Caudate nucleus (tissue), 63 donors: ENCODE measurements at places on chromosomes 7 and 10.

DNA sequence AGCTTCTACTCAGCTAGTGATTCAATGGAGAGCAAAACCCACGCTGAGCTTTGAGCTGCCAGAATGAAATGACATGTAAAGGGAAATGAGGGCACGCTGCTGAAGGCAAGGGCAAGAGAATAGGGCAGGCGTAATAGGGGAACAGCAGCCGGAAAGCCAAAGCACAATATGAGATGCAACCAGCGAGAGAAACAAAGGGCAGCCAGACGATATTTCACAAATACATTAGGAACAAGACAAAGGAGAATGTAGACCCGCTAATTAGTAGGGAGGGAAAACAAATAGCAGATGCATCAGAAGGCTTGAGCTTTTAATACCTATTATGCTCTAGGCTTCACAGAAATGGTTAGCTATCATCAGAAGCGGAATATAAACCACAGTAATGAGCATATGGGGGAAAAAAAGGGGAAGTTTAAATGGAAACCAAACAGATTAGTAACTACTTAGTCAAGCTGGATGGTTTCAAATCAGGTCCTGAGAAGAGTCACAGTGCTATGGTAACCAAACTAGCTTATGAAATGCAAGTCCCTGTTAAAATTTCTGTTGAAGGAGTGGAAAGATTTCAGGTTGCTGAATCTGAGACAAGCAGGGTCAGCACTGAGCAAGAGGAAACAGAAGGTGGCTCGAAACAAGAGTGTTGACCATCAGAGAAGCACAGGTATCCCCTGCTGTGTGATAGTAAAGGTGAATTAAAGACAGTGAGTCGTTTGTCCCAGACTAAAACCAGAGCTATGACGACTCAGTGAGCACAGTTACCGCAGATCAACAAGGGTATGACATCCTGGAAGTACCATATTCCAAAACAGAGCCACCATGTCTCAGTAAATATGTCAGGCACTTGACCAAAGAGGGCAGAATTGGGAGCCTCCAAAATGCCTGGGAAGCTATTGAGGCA, 496.9 kb upstream of the CELF2 start:
- DNase-seq: peak; percentile 57

DNA sequence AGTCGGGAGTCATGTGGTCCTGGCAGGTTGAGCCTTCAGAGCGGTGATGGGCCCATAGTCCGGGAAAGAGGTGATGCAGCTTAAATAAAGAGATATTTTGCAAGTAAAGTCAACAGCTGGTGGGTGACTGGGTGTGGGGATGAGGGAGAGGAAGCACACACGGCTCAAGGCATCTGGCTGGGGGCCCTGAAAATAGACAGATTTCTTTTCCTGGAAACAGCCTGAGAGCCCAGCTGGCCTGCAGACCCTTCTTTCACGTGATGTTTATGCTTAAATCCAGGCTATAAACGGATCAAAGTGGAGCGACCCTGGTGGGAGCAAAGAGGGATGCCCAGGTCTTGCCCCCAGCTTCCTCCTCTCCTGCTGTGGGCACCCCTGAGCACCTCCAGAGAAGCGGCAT, 149.1 kb downstream of the TEX36 start:
- DNase-seq: no peak

DNA sequence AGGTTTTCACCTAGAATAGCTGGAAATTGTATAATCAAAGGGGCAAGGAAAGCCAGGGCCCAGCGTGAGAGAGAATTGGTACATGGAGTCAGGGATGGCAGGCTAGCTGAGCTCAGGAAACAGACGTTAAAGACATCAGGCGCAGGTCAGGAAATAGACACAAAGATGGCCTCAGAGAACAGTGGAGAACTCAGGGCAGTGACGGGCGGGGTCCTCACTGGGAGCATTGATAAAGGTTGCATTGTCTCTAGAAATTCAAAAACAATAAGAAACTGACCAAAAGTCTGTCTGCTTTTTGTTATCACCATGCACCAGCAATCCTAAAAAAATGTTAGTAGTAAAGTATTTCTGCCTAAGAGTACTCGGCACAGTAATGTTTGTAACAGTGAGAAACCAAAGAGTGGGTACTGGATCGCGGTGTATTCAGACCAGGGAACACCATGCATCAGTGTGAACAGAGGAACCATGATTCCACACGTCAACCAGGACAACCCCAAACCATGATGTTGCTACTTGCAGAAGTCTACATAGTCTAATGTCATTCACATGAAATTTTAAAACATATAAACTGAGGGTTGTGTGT, 81.9 kb upstream of the AUTS2 start:
- DNase-seq: no peak

GRCh38 chr7:30038196-30038980, 10.2 kb downstream of the PLEKHA8 start:
- no peak for DNase-seq

DNA sequence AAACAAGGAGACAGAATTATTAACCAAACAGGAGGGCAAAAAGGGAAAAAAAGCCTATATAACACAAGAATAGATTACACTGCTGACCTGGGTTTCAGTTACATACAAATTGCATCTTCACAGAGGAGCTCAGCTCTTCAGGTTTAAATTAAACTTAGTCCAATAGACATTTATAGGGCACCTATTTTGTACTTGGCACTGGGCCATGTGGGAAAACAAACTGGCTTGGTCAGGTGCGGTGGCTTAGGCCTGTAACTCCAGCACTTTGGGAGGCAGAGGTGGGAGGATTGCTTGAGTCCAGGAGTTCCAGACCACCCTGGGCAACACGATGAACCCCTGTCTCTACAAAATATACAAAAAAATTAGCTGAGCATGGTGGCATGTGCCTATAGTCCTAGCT, 62.3 kb upstream of the CCDC6 start:
- DNase-seq: no peak

- no peak for DNase-seq
Measured at GRCh38 chr10:114327537-114328440, 76.5 kb downstream of the AFAP1L2 start.

- no peak for DNase-seq
Measured at GRCh38 chr7:84982199-84982598, 204.7 kb downstream of the SEMA3D start.

GRCh38 chr10:96450529-96451207, 63.1 kb downstream of the TLL2 start:
- DNase-seq: no peak

DNA sequence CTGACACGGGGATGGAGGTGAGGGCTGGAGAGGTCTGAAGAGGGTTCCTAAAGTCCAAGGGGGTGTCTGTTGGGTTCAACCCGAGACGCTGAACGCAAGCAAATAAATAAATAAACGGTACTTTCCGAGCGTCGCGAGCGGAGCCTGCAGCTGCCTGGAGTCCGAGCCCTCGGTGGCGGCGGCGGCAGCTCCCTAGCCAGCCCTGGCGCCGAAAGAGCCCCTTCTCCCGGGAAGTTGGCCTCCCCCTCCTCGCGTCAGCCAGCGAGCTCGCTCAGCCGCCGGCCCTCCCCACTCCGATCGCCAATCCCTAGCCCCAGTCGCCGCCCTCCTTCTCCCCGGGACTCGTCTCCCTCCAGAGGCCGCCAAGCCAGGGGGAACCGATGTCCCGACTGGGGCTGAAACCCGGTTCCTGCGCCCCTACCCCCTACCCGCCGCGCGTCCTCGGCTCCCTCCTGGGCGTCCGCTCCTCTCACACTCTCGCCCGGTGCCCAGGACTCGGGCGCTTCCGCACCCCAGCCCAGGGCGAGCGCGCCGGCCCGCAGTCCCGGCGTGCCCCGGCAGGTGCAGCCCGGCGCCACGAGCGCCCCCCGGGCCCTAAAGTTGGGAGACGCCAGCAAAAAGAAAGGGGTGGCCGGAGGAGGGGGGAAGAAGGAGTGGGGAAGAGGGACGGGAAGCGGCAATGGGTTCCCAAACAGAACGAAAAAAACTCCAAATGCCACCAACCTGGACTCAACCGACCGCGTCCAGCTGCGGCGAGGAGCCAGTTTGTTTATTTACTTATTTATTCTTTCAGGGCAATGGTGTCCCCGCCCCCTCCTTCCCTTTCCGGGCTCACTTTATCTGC, at the start of gene GFRA1:
Gene GFRA1 (minus strand): TSS at position 767 of the 844 bp plus-strand sequence. CDS start 1,177 bp downstream, outside the sequence.
- DNase-seq: no peak

GRCh38 chr10:6490614-6491013, 89.5 kb downstream of the PRKCQ start:
- no peak for DNase-seq

DNA sequence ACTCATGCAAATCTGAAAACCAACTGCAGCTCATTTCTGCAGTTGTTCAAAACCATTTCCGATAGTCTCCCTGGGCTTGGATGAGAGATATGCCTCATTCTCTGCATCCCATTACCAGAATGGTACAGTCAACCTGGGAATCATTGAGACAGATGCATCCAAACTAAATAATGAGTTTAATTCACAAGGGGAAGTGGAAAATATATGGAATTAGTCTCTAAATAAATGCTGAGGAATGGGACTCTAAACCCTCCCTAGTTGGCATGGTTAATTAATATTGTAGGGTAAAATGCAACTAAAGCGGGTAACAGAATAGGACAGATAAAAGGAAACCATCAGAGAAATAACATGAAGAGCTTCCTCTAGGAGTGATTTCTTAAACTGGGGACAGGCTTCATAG, 118.9 kb downstream of the AMPH start:
- no peak for DNase-seq

- DNase-seq: no peak
Measured at GRCh38 chr10:3056280-3057037, 10.9 kb upstream of the PFKP start.

- DNase-seq: no peak
Measured at GRCh38 chr10:103282961-103283360, 6.0 kb downstream of the INA start.

DNA sequence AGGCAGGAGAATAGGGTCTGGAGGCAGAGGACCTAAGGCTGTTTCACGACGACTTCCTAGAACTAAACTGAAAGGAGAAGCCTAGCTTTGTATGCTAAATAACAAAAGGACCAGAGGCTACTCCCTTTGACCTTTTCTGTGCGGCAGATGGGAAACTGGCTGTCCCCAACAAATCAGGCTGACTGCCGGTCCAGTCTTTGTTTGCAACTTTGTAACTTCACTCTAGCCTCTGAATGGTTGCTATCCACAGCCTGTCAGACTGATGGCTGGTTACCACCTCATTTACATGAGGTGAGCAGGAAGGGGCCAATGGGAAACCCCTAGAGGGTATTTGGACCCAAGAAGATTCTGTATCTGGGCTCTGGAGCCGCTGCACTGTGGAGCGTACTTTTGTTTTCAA, 132.6 kb upstream of the SHH start:
- DNase-seq: no peak

DNA sequence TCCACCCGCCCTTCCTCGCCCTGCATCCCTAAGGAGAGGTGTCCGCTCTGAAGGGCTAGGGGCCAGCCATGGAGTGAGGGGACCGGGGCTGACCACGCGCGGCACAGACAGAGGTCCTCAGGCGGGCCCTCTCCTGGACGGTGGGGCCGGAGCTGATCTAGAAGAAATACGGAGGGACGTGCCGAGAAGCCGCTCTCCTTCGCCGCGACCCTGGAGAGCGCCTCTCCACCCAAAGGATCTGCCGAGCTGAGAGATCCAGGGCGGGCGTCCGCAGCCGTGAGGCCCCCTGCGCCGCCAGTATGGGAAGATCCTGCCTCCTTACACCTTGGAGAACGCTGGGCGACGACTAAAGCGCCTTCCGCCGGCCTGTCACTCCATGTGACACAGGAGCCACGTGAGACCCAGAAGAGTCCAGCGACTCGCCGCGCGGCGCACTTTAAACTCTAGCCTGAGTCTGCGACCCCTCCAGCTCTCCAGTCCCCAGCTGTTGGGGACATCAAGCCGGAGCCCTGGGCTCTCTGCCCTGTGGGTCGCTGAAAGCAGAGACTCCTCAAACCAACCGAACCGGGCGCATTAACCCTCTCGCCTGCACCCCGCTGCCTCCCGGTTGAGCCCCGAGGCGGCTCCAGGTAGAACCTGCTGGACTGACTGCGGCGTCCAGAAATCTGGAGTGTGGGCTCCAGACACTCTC, 1.5 kb upstream of the SFMBT2 start:
- DNase-seq: no peak

DNA sequence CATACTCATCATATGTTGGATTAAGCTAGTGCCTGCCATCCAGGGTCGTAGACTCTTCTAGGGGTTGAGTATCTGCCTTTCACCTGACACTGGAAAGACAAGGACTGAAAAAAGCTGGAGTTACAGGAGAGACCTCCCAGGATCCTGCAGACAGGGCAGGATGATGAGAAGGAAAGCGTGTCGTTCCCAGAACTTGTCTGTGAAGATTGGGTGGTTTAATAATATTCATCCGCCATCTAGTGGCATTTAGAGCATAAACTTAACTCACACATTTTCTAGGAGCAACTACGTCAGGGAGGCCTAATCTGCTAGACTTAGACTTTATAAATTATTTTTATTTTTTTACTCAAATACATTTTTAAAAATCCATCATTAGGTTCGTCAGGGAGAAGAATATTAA, 59.6 kb downstream of the ADRB1 start:
- peak; percentile 12 for DNase-seq

GRCh38 chr7:9711259-9711918, 1262.3 kb upstream of the PHF14 start:
- no peak for DNase-seq

DNA sequence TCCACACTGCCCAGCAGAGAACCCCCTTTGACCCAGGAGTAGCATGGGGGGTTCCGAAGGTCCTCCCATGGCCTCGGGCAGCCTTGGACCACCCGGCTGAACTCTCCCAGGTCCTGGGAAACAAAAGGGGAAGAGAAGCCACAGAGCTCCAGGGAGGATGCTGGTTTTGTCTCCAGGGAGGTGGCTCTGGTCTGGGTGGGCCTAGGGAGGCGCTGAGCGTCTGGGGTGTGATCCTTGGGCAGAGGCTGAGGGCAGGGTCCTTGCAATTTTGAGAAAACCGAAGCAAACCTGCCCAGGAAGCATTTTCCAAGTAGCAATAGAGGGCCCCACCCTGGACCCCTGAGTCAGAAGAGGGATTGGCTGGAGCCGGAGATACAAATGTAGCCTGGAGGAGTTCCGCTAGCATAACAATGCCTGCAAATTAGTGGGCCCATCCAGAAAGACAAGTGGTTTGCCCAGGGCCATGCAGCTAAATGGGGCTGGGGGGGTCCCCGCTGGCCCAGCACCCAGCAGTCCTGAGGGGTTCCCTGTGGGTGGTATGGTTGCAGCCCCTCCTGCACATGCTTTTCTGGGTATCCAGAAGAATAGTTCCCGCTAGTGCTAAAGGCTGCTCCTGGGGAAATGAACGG, 2.0 kb downstream of the UTF1 start:
- no peak for DNase-seq

GRCh38 chr7:1928645-1929348, 258.7 kb downstream of the ELFN1 start:
- no peak for DNase-seq

DNA sequence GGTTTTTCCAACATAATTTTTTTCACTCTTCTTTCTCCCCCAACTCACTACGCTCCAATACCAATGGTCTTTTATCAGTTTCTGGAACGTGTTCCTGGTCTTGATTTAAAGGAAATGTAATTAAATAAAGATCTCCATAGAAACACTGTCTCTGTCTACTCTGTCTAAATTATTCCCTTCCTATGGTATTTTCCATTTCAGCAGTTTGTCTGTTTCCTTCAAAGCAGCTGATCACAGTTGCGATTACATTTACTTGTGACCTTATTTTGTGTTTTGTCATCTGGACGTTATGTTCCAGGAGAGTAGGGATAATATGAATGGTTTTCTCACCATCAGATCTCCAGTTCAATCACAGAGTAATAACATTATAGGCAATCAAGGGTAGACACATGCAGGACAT, 359.2 kb downstream of the NRG3 start:
- no peak for DNase-seq

GRCh38 chr10:29635711-29636144, 957 bp upstream of the SVIL start:
- DNase-seq: no peak
